ENCODE measurements at places on chromosomes 1 and 21. TPM values are rescaled to one million over a fixed set of nuclear protein-coding genes. Genes with fewer than 3 reads are reported as not detected.

Gene SPATA21
- total RNA-seq = not detected

Gene ITSN1
- total RNA-seq = 55.4 TPM

Gene GADD45A
- total RNA-seq = 37.5 TPM

Gene FCMR
- total RNA-seq = 2.5 TPM

Gene LCE3E
- not detected for total RNA-seq

Gene MAN1C1
- total RNA-seq = 17.2 TPM

Gene AIM2
- 0.41 TPM for total RNA-seq

Gene TNFRSF18
- total RNA-seq = 1.2 TPM

Gene SMIM11
- 19.6 TPM for total RNA-seq

Gene FAM163A
- total RNA-seq = 0.53 TPM

Gene C1orf185
- total RNA-seq = not detected
